ENCODE measurements at places on chromosomes 7 and 10. TPM values are rescaled to one million over a fixed set of nuclear protein-coding genes. Genes with fewer than 3 reads are reported as not detected.

Gene NPTX2
- total RNA-seq, result 1.3 TPM

DNA sequence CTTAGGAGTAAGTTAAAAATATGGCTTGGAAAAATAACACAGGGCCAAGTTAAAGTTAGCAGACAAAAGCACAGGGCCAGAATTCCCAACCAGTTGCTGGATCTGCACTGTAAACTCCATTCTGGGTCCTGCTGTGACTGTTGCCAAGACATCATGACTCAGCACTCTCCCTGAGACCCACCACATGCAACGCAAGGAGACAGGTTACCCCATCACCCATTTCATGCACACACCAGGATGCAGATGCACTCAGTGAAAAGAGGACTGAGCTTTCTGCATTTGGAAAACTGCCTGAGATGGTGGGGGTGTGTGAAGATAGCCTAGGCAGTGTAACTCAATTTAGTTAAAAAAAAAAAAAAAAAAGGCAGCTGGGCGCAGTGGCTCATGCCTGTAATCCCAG, 97.6 kb upstream of the ZNF438 start:
- DNase-seq, result peak; percentile 74

Gene OR2A42
- not detected for total RNA-seq

GRCh38 chr10:94361171-94361794, 1.5 kb downstream of the NOC3L start:
- DNase-seq, result no peak

- DNase-seq, result no peak
These were observed 738.4 kb upstream of the FZD8 start for GRCh38 chr10:36380538-36380937.

Gene TMEM184A
- 5.7 TPM for total RNA-seq

- DNase-seq, result no peak
These were observed 109.4 kb upstream of the ADAM12 start for GRCh38 chr10:126497672-126498071.

DNA sequence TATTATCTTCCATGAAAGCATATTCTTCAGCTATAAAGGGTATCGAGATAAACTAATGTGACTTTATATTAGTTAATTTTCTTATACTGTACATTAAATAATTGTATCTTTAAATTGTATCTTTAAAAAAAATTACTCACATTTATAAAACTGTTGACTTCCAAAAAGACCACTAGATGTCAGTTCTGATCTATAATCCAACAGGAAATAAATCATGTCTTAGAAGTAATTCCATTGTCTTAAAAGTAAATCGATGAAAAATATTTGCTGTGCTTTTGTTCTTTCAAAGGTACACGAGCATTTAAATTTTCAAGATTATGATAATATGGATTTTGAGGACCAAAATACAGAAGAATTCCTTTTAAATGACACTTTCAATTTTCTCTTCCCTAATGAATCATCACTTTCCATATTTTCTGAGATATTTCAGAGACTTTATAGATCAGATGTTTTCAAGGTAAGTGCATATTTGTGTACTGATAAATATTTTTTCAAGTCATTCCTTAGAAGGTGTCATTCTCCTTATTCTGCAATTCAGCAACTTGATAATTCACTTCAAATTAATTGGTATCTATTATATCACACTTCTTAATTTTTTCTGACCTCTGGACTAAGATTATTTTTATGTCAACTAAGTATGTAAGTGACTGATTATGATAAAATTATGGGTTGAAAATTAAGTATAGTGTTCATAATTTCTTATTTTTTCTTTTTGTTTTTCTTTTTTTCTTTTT, 138.5 kb downstream of the CPED1 start:
- no peak for DNase-seq

DNA sequence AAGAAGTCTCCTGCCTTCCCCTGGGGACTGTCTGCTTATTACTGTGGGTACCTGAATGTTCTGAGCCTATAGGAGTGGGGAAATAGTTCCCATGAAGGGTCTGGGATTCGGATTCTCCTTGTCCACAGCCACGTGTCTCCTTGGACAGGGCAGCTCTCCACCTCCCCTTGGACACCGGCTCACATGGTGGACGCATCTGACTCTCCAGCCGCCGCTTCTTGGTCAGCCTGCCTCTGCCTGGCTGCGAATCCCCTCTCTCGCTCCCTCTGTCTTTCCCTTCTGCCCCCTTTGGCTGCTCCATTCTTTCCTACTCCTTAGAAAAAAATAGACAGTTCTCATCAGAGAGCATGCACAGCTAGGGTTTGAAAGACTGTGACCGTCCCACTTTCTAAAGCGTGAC, 46.9 kb downstream of the JAKMIP3 start:
- no peak for DNase-seq

Gene PLEKHS1
- total RNA-seq, result not detected
